ENCODE measurements at places on chromosomes 11 and 22.
A peak's percentile ranks its signal among the peaks of the same experiment; 100 is the strongest.

DNA sequence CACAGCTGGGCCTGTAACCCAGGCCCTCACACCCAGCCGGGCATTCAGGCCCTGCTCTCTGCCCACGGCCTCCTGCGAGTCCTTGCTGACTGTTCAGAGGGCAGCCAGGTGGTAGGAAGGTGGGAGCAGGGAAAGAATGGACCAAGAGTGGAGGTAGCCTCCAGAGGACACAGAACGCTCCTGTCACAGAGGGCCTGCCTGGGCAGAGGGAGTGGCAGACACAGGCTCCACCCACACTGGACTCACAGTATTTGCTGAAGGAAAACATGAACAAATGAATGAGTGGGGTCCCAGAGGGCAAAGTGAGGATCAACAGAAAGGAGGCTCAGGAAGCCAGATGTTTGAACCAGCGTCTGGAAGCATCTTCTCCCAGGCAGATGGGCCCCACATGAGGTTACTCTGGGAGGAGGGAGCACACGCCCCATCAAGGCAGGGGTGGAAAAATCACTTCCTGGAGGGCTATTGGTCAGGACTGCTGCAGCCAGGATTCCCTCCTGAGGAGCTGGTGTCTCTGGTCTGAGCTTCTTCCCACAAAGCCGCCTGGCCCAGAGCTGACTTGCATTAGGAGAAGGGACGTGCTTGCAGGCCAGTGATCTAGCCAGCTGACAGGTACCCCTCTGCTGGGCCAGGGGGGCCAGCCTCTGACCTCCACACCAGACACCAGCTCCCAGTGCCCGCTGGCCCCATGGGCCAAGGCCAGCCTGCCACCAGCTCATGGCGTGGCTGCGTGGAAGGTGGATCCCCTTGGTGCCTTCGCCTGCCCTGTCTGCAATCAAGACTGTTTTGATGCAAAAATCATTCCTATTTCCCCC, 84.0 kb downstream of the THAP12 start:
- DNase-seq = no peak

GRCh38 chr11:45048313-45048841, 97.7 kb upstream of the TP53I11 start:
- DNase-seq = no peak

- no peak for DNase-seq
Observed at GRCh38 chr11:112610996-112611750, 350.0 kb upstream of the NCAM1 start.

GRCh38 chr11:11763796-11764422, 77.9 kb upstream of the USP47 start:
- DNase-seq = no peak

DNA sequence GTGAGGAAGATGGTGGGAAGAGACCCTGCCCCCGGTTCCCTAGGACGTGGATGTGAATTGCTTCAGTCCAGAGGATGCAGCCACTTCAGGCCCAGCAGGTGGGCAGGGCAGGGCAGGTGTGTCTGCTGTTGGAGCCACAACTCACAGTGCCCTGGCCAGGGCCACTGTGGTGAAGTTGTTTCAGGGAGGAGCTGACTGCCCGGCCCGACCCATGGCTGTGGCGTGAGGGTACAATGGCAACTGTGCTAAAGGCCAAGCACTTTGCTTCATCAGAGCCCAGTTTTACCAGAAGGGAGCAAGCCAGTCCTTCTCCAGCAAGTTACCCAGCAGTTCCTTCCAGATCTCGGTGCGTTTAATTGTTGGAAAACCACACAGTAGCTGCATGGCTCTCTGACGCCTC, 1174.4 kb downstream of the BRD1 start:
- no peak for DNase-seq

GRCh38 chr11:13008625-13009475, at the start of gene RASSF10:
Gene RASSF10, plus strand, starts transcription at chr11:13009316. Its CDS starts 261 bp downstream, at chr11:13009577.
- peak; percentile 30 for DNase-seq

DNA sequence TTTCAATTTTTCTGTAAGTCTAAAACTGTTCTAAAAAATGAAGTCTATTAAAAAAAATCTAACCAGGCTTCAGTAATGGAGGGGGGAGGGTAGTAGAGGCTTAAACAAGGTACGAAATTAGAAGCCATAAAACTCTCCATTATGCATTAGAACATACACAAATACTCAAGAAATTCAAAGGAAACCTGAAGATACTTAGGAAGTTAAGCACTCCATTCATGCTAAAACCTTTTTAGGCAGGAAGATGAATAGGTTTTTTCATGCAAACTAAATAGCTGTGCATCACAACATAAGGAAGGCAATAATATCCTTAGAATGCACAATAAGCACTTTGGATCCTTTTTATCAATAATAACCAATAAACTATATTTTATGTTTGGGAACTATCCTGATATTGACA, 2.4 kb downstream of the RAB6A start:
- DNase-seq = no peak

DNA sequence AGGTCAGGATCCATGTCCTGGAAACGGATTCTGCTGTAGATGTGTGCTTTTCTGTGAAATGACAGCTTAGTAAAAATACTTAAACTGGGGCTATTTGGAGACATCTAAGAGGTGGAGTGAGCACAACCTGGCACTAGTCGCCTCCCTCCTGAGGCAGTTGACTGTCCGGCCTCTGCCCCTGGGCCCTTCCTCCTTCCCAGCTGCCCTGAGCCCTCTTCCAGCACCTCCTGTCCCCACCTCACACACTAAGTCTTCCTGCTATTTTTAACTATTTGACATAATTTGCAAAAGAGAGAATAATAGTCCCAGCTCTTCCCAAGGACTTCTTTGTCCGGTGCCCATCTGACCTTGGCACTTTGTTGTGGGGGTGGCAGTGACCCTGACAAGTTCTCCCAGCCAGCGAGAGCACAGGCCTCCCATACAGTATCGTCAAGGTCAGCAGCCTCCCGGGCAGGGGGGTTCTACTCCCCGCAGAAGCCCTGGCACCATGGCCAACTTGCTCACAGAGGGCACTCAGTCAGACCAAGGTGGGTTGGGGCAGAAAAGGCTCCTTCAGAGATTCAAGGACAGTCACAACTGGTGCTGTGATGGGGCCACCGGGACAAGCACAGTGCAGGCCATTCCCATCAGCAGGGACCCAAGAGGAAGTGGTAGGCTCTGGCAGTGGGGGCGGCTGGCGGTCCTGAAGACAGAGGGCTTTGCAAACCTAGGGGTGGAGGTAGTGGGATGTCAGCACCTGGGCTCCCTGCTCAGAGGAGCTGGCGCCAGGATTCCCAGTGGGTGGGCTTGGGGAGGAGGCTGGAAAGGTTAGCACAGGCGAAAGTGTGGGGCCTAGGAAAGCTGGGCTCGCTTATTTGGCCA, 5.5 kb upstream of the NEAT1 start:
- DNase-seq = peak; percentile 61

- no peak for DNase-seq
Observed at GRCh38 chr22:41157083-41157482, 48.0 kb upstream of the L3MBTL2 start.

- DNase-seq = no peak
Observed at GRCh38 chr11:133070021-133070713, 462.1 kb downstream of the OPCML start.

DNA sequence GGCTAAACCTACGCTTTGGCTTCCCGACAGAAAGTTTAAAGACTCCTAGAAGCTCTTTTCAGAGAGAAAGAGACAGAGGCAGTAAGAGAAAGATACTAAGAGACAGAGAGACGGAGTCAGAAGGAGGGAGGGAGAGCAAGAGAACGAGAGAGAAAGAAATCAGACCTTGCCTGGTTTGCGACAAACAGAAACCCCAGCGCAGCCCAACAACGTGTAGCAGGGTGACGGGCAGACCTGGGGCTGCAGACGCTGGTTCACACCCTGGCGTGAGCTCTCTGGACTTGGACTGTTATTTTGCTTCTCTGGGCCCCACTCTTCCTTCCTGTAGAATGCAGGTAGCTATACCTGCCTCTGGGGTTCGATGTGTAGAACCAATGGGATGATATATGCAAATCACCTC, 244.4 kb upstream of the SYN3 start:
- no peak for DNase-seq

GRCh38 chr11:79237703-79238102, 203.1 kb downstream of the TENM4 start:
- DNase-seq = no peak

DNA sequence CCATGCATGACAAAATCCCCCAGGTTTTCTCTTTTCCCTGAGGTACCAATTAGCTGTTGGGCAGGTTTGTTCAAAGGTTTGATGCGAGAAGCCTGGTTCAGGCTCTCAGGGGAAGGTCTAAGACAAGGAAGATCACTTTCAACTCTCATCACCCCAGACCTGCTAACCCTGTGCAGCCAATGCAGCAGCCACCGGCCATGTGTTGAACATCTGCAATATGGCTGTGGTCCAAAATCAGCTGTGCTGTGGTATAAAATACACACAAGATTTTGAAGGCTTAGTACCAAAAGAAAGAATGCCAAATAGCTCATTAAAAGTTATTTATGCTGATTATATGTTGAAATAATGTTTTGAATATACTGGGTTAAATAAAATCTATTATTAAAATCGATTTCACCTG, 58.5 kb downstream of the SMCO4 start:
- no peak for DNase-seq

- DNase-seq = peak; percentile 64
Observed at GRCh38 chr22:30947173-30947815, 21.3 kb downstream of the MORC2 start.

DNA sequence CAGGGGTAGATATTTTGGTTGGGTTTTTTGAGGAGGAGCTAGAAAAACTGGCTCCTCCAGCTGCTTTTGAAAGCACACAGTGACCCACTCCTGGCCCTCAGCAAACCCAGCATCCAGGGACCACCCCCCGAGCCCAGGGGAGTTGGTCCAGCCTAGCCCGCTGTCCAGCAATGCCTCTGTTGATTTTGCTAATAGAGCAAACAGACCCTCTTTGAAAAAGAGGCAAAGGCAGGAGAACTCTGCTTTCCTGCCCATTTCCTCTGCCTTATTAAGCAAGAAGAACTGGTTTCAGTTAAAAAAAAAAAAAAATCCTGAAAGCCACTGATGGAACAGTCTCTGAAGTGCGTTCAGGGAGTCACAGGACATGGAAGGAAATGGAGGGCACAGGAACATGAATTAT, 25.3 kb downstream of the ABTB2 start:
- DNase-seq = peak; percentile 31

DNA sequence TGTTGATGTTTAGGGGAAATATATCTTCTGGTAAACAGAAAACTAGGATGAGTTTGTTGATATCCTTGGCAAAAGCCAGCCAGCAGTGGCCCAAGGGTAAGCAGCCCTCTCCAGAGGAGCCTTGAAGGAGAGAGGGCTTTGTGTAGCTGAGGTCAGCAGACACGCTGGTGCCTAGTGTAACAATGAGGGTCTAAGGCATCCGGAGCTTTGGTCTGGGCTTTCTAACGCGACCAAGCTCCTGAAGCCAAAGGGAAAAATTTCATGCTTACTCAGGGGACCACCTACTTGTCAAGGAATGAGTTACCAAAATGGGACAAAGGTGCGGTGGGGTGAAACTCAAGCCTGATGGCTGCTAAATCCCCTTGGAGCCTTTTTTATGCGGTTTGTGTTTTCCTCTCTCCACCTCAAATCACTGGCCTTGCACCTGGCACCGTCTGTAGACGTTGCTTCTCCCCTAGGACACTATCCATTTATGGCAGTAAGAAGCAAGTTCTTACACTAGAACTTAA, 134.9 kb downstream of the DBX1 start:
- DNase-seq = no peak

GRCh38 chr11:103798446-103798845, 238.0 kb upstream of the DDI1 start:
- DNase-seq = no peak

Measured in NCI-H1417 (cell line).